ENCODE measurements at places on chromosomes 6 and 20.

- no peak for DNase-seq
Measured at GRCh38 chr6:127146932-127147331, 28.5 kb downstream of the RSPO3 start.

DNA sequence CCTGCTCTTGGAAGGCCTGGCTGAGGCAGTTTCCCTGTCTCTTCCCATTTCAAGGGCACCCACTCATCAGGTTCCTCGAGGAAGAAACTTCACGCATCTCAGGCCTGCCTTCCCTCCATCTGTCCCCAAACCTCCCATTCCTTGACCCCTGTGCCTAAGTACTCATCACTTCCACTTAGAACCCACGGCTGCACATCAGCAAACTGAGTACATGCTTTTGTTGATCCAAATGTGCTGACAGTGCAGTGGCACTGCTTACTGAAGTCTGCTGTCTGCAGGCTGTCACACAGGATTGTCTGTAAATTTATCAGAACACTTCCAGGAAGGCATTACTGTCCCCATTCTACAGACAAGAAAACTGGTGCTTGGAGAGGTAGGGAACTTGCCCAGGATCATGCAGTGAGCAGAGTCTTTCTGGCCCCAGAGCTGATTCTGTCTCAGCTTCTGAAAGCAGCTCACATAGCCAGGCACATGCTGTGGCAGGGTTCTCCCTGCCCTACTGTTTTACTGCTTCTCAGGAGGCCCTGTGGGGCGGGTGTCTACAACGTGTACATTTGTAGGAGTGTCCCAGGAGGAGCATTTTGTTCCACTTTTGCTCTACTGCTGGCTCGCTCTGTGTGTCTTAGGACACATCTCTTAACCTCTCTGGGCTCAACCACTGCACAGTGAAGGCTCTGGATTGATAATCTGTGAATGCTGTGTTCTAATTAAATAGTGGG is 64.2 kb upstream of the XRN2 start:
- DNase-seq = no peak

DNA sequence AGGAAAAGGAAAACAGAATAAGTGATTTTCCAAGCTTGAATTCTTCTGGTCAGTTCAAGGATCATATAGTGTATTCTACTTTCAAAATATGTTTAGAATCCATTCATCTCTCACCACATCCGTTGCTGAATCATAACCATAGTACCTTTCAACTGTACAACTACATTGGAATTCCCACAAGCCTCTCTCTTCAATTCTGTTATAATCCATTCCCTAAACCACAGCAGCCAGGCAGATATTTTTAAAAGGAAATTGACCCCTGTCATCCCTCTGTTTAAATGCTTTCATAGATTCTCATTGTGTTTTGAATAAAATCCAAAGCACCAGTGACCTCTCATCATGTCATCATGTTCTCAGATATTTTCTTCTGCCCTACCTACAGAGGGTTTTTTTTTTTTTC is 412.7 kb downstream of the GRIK2 start:
- no peak for DNase-seq

DNA sequence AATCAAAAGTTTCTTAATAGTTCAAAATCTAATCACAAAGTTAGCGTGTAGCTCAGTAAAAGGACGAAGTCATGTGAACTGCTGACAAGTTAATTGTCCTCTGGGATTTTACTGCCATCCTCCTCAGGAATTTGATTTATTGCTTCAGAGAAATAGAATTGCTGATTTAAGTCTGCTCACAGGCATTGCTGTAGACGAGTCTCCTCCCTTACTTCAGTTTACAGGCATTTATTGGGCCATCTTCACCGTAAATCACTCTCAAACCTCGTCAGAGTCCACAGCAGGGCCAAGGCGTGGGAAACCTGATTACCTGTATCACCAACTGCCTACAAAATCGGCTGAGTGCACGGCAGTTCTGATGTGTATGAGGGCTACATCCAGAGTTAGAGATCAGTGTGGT is 119.1 kb upstream of the PDE10A start:
- DNase-seq = no peak

DNA sequence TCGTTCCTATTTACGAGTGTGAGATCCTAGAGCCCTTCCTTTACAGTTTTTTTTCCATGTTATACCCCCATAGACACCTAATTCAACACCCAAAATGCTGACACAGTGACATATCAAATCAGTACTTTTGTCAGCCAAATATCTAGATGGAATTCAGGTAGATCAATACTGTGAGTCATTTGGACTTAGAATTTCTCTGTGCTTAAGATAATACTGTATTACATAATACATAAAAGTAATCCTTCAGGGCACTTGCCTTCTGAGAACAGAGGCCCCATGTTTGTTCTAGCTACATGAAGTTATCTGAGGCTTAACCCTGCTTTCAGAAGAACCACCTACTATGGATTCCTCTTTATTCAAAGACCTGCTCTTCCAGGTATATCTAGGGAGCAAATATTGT is 623.1 kb downstream of the PHF3 start:
- no peak for DNase-seq

Data from activated CD4-positive, alpha-beta T cell treated with anti-CD3 and anti-CD28 coated beads, Interleukin-2, amount 50 U/mL, for 1 hour (primary cell).